ENCODE measurements at places on chromosomes 13 and 19. TPM values are rescaled to one million over a fixed set of nuclear protein-coding genes. Genes with fewer than 3 reads are reported as not detected.

- no peak for DNase-seq
- H3K27me3 ChIP-seq, result no peaks in the 10 kb centered on the region
- H3K4me3 ChIP-seq, result peak overlapping the region; percentile 47
- no peak overlapping the region for H3K27ac ChIP-seq
- H3K36me3 ChIP-seq, result no peaks in the 10 kb centered on the region
- H3K4me1 ChIP-seq, result peaks cover 11% of the 10 kb centered on the region
These were observed 917 bp downstream of the SPC24 start for GRCh38 chr19:11154683-11155047.

The SYNGR4 gene
- not detected for total RNA-seq

GRCh38 chr19:57905258-57905657 is 11.1 kb downstream of the ZNF417 start:
- DNase-seq, result no peak
- H3K4me1 ChIP-seq, result peaks cover 18% of the 10 kb centered on the region
- peak overlapping the region; percentile 42 for H3K27ac ChIP-seq
- H3K27me3 ChIP-seq, result no peaks in the 10 kb centered on the region
- peak overlapping the region; percentile 22 for H3K4me3 ChIP-seq

DNA sequence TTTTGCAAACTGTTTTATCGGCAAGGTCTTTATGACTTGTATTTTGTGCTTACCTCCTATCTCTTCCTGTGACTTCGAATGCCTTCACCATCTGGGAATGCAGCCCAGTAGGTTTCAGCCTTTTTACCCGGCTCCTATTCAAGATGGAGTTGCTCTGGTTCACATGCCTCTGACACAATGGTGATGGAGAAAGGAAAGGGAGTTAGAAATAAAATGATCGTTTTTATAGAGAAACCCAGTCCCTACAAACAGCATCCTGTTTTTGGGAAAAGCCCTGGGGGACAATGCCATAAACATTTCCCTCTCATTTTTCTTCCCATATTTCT is 27.5 kb upstream of the SLC46A3 start:
- H3K4me3 ChIP-seq, result no peak overlapping the region
- H3K27ac ChIP-seq, result no peak overlapping the region
- H3K36me3 ChIP-seq, result no peaks in the 10 kb centered on the region
- peaks cover 12% of the 10 kb centered on the region for H3K27me3 ChIP-seq

- peaks cover 48% of the 10 kb centered on the region for H3K36me3 ChIP-seq
- H3K27ac ChIP-seq, result no peak overlapping the region
- H3K4me1 ChIP-seq, result peaks cover 10% of the 10 kb centered on the region
- no peak overlapping the region for H3K4me3 ChIP-seq
- no peak for DNase-seq
- no peaks in the 10 kb centered on the region for H3K27me3 ChIP-seq
These were observed 28.5 kb upstream of the NPAS1 start for GRCh38 chr19:46990991-46991676.
